ENCODE measurements at places on chromosomes 1 and 21. TPM values are rescaled to one million over a fixed set of nuclear protein-coding genes. Genes with fewer than 3 reads are reported as not detected.

- DNase-seq, result no peak
Measured at GRCh38 chr21:39666026-39666425, 53.3 kb downstream of the B3GALT5 start.

DNA sequence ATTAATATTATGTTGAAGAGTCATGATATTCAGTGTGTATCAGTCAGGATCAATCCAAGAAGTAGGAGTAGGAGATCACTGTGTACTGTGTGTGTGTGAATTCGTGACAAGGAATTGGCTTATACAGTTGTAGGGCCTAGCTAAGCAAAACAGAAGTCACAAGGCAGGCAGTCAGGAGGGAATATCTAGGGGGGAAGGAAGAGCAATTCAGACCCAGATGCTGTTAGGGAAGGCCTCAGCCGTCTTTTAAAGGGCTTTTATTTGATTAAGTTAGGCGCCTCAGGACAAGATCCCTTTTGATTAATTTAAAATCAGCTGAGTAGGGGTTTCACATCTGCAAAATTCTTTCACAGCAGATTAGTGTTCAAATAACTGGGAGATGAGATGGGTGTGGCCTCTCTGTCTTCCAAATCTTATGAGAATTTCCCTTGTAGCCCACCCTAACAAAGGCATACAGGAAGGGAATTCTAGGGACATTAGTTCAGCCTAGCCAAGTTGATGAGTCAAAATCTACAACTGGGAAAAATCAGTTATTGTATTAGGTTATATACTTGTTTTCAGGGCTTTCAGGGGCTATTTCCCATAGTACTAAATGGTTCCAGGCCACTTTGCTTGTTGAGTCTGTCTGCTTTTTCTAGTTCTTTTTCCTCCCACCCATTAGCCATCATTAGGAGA, 47.4 kb downstream of the ALG6 start:
- no peak for DNase-seq

- DNase-seq, result no peak
Measured at GRCh38 chr1:111737216-111738132, 1.7 kb downstream of the INKA2 start.

CDC20 gene
- total RNA-seq, result 189 TPM

GRCh38 chr1:184075055-184076029, 23.8 kb downstream of the TSEN15 start:
- peak; percentile 17 for DNase-seq

DNA sequence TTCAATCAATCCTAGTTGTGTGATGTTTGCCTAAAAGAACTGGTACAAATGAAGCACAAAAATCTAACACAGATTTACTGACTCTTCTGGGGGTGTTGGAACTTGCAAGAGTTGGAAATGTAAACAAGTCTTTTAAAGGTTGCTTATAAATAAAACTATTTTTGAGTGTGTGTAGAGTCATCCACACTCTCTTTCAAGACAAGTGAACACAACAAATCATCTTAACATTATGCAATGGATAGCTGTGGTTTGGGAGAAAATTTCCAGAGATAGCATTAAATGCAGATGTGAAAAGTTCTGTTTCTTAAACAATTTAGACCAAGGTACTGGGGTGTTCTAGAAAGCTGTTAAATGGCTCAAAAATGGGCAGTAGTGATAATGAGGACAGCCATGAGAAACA, 28.7 kb downstream of the C1orf87 start:
- DNase-seq, result no peak

MMP23B gene
- total RNA-seq, result 0.33 TPM
